Cortex of kidney (tissue), 1 donor: ENCODE measurements at places on chromosomes 13 and 19.

DNA sequence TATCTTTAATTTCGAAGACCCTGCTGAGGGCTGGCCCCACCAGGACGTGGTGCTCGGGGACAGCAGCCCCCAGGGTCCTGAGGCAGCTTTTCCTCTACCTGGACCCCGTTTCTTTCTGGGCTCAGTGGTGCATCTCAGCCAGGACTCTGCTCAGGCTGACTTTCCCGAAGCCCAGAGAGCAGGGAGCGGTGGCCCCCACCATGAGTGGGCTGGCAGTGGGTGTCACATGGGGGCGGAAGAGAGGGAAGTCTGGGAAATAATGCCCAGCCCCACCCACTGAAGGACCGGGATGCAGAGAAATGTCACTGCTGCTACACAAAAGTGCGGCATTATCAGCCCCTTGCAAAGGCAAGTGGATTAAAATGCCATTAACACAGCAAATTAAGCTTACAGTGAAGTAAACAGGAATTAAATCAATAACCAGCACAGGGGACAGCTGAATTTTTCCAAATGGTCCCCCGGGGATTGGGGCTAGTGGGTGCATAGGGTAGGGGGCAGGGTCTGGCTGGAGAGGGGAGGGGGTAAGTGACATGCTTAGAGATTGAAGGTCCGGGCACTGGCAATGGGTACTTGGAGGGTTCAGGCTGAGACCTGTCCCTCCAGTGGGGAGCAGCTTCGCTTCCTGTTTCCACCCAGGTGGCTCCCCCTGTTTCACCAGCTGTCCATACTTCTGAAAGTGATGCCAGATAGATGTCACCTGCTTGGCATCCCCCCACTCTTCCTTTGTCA is 177.3 kb downstream of the URI1 start:
- DNase-seq, result no peak

GRCh38 chr19:11694533-11695439 is 44.0 kb downstream of the ZNF823 start:
- DNase-seq, result no peak

DNA sequence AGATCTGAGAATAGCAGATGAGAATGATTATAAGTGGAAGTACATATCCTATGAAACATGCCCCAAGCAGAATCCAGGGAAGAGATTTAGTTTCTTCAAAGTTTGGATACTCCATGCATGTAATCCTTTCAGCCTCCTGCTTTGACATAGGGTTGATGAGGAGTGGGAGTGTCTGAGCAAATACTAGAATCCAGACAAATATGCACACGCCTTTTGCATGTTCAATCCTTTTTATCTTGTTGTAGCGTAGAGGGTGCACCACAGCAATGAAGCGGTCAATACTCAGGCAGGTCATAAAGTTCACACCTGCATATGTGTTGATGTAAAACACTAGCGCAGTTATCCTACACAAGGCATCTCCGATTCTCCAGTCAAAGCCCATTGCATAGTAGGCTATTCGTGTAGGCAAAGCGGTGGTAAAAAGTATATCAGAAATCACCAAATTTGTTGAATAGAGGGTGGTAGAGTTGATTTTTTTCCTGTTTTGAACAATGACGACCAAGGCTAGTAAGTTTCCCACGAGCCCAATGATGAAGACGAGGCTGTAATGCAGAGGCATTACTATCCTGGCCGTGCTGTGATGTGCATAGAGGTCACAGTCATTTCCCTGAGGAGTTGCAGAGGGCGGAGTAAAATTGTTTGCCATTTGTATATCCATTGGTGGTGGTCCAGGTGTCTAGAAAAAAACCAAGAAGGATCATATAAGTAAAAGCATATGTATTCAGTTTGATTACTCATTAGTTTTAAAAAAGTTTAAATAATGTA is 11.5 kb downstream of the GPR183 start:
- DNase-seq, result no peak

DNA sequence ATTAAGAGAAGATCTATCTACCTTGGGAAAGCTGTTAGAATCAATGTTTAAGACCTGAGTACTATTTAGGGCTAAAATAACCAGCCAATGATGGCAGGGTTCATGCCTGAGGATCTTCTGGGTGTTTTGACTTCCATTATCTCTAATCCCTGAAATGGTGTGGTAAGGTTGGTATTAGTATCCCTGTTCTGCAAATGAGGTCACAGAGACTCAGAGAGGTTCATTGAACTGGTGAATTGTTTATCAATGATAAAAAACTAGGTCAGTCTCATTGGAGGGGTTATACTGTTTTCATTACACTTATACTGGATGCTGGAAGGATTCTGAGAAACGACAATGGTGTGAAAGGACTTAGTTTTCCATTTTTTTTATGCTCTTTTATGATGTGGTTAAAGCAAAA is 264.8 kb downstream of the KLF5 start:
- DNase-seq, result no peak

DNA sequence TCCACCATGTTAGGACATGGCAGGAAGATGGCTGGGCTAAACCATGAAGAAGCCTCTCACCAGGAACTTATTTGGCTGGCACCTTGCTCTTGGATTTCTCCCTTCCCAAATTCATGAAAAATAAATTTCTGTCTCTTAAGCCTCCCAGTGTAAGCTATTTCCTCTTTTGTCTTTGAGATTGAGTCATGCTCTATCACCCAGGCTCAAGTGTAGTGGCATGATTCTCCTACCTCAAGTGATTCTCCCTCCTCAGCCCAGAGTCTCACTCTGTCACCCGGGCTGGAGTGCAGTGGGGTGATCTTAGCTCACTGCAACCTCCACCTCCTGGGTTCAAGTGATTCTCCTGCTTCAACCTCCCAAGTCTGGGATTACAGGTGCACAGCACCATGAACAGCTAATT is 12.6 kb downstream of the ZNF888 start:
- DNase-seq, result no peak

DNA sequence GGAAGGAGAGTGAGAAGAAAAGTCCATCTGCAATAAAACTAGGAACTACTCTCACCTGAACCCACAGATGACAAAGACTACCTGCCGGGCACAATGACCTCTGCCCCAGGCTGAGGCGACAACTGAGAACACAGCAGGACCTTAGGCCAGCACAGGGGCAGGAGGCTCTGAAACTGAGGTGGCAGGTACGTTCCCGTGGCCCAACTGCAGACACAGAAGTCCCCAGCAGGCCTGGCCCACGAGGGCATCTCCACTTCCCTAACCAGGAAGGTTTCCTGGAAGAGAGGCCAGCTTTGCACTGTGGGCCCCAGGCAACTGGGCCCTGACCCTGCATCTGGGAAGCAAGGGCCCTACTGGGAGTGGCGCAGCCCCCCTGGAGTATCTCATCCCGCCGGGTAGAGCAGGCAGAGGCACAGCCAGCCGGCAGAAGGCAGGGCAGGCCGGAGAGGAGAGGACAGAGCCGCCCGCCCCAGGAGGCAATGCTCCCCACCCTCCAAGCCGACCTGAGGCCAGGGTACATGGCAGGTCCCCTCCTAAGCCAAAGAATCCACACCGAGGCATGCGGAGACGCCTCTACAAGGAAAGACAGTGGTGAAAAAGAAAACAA is 32.7 kb downstream of the STK24 start:
- DNase-seq, result no peak

DNA sequence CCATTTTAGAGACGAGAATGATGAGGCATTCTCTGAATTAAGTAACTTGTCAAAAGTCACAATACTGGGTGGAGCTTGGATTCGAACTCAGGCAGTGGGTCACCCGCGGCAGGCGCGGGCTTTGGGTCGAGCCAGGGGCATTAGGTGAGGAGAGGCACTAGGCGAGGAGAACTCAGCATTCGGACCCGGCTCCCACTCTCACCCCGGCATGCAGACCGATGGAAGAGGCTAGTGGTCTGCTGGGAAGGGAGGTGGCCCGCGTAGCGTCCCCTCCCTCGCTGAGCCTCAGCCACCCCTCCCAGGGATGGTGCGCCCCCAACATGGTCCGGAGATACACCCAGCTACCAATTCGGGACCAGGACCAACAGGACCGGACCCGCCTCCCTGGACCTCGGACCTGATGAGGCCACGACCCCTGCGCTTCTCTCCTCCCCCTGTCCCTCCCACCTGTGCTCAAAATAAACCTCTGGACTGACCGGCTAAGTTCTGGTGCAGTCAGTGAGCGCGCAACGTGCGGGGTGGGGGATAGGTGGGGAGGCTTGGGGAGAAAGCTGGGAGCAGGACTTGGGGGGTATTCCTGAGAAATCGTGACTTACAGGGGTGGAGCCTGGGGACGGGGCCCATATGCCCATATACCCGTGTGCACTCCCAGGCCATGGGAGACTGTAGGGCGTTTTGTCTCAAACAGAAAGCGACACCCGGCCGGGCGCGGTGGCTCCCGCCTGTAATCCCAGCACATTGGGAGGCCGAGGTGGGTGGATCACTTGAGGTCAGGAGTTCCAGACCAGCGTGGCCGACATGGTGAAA is 1.3 kb upstream of the SNAPC2 start:
- no peak for DNase-seq
